AG04449 (cell line): ENCODE measurements at places on chromosomes 2 and 18.

GRCh38 chr2:207784898-207785297, 15.2 kb upstream of the FZD5 start:
- DNase-seq = no peak

DNA sequence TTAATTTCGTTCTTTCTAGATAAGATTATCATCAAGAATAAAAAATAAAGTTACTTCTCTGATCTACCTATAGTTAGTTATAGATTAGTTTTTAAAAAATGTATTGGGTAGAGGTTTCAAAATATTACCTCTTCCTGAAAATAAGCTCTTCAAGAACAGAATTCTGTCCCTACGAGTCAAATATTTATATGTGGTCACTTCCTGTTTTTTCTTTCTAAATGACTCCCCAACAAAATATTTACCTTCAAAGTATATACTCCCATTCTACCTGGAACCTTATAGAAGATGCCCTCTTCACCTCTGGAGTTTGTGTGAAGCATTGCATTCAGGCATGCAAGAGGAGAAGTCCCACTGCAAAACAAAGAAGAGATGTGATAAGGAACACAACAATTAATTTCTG, 72.3 kb downstream of the ASXL2 start:
- DNase-seq = no peak

DNA sequence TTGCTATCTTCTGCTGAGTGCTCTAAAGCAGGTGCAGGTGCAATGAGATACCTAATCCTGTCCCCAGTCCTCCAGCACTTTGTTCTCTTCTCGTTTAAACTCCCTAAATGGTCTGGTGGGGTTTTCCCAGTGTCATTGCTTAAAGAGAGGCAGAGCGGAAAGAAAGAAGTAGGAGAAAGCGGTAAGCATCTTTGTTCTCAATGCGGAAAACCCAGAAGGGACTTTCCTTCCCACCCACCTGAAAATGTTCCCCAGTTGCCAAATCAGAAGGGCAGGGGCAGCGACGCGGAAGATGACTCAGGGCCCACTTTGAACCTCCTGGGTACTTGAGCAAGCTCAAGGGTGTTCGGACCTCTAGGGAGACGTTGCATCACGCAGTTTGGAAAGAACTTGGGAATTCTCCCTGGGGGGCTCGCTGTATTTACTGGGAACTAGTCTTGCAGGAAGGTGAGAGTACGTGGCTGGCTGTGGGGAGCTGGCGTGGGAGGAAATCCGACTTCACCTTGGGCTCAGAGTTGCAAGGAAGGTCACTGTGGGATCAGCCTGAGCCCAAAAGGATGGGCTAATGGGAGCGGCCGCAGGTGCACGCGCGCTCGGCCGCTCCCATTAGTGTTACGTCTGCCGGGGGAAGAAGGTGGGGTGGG, 589 bp upstream of the SGPP2 start:
- no peak for DNase-seq

GRCh38 chr2:16900405-16901025, 234.9 kb upstream of the CYRIA start:
- DNase-seq = no peak

DNA sequence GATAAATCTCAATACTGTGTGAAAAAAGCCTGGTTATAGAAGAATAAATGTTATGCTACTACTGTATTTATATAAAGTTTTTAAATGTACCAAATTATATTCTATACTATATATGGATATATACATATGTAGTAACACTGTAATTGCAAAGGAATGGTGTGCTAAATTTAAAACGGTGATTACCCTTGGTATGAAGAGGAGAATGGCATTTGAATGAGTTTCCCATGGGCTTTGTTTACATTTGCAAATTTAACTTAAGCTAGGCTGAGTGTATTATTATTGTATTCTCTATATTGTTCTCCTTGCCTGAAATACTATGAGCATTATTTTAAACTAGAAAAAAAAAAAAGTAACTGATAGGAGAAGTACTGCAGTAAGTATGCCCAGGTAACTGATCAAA, 4.7 kb upstream of the SP3 start:
- DNase-seq = no peak

DNA sequence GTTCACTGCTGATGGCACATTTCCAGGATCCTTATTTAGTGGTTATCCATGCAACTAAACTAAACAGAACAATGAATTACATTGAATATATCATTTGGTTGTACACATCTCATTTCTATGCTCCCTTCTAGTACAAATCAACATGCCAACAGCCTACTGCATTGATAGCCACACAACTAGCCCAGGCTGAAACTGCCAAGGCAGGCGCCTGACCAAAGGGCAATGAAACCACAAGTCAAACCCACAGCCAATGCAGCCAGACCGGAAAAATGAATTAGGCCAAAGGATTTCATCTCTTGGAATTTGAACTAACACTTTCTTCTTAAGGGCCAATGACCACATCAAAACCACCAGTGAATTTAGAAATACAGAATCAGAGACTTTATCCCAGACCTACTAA, 196.4 kb downstream of the NOL4 start:
- no peak for DNase-seq

- DNase-seq = no peak
Measured at GRCh38 chr18:9435041-9435440, 40.3 kb upstream of the RALBP1 start.

DNA sequence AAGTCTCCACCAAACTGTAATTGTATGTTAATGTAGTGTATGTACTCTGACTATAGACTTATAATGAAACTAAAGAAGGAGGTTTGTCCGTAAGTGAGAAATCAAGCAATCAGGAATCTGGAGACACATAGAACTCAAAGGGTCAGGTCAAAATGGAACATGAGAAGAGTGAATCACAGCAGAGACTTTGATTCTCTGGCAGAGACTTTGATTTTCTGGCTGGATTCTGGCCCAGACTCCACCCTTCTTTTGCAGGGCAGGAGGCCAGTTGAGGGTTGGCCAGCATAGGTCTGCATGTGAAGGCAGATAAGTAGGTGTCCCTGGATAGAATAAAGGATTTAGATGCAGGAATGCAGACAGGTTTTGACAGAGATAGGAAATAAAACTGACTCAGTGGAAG, 11.0 kb upstream of the NCKAP5 start:
- no peak for DNase-seq

GRCh38 chr2:238238766-238239542, 884 bp downstream of the HES6 start:
- DNase-seq = no peak

GRCh38 chr2:241863536-241863954, 4.9 kb upstream of the PDCD1 start:
- DNase-seq = no peak

DNA sequence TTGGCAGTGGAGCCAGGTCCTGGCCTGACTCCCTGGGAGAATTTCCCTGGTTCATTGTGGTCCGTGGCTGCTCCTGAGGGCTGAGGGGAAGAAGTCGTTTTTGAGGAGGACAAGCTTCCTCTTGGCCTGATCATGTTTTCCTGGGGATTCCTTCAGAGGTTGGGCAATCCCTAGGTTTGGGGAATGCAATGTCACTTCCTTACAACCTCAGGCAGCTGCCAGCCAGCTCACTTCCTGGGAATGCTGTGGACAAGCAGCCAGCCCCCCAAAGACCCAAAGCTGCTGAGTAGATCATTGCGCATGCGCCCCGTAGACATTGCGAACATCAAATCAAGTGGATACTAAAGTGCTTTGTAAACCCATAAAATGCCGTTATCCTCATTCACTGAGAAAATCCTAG, 7.7 kb upstream of the DNMT3A start:
- no peak for DNase-seq

- no peak for DNase-seq
Measured at GRCh38 chr2:40543381-40543780, 91.5 kb upstream of the SLC8A1 start.

DNA sequence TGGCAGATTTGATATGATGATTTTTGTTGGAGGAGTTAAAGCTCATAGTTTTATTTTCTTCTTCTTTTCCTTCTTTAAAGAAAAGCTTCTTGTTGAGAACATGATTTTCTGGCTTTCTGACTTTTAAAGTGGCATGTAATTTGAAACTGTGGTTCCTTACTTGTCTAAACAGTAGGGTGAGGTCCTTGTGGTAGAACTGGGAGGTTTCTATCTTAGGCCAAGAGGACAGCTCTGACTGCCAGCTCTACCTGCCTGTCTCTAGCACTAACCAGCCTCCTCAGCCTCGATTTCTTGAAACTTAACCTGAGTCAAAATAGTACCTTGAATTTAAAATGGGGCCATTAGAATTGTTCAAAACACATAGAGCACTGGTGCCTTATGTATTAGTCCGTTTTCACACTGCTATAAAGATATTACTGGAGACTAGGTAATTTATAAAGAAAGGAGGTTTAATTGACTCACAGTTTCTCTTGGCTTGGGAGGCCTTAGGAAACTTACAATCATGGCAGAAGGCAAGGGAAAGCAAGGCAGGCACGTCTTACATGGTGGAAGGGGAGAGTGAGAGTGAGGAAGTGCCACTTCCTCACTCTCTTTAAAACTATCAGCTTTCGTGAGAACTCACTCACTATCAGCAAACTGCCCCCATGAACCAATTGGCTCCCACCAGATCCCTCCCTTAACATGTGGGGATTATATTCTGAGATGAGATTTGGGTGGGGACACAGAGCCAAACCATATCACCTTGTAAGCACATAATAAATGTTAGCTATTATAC, 119.0 kb downstream of the CERS6 start:
- DNase-seq = no peak

DNA sequence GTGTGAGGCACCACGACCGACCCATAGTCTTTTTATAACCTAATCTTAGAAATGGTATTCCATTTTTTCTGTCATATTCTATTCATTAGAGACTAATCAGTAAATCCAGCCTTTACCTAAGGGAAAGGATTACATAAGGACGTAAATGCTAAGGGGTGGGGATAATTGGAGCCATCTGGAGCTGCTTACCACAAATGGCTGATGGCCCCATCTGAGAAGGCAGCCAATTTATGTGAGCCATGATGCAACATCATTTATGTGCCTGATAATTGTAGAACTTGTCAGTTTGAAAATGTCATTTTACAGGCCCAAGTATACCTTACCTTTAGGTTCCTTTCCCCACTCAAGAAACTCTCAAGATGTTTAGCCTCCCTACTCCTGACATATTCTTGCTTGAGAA, 44.0 kb downstream of the ARHGEF33 start:
- peak; percentile 55 for DNase-seq

DNA sequence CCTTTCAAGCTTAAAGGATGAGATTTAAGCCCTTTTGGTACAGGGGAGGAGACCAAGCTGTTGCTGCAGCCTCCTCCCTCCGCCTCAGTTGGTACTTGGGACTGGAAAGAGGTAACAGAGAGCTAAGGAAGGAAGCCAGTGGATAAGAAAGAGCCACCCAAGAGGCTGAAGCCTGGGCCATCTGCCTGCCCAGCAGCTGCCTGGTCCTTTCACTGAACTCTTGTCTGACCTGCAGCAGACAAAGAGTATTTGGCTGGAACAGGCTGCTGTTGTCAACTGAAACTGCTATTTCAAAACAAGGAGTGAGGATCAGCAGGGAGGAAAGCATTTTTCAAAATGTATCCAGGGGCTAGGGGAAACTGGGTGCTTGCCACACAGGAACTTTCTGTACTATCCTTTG, 30.3 kb downstream of the TNS1 start:
- no peak for DNase-seq

- no peak for DNase-seq
Measured at GRCh38 chr18:6605115-6605869, 124.2 kb upstream of the ARHGAP28 start.

DNA sequence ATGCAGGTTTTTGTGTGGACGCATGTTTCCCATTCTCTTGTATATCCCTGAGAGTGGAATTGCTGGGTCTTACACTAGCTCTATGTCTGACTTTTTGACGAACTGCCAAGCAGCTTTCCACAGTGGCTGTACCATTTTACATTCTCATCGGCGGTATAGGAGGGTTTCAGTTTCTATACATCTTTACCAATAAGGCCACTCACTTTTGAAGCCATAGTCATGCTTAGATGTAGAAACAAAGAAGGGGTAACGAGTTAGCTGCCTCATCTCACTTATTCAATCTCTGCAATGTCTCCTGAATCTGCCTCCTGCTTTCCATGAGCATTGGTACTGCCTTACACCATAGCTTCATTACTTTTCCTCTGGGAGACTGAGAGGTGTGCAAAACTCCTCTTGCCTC, 47.4 kb downstream of the MMADHC start:
- no peak for DNase-seq

DNA sequence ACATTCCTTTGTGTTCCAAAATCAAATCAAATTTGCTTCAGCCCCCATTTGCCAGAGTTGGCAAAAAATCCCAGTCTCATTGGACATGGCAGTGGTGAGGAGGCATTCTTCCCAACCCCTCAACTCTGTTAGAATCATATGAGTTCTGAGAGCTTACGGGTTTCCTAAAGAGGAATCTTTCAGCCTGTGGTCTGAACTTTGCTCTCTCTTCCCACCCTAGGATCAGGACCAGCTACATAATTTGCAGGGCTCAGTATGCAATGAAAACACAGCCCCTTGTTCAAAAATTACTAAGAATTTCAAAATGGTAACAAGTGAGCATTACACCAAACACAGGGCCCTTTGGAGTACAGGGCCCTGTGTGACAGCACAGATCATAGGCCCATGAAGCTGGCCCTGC, 47.1 kb upstream of the RMND5A start:
- DNase-seq = no peak

GRCh38 chr2:24237313-24237712, 62.5 kb downstream of the FAM228A start:
- no peak for DNase-seq

GRCh38 chr2:229725716-229726574, 11.6 kb upstream of the DNER start:
- DNase-seq = peak; percentile 21

DNA sequence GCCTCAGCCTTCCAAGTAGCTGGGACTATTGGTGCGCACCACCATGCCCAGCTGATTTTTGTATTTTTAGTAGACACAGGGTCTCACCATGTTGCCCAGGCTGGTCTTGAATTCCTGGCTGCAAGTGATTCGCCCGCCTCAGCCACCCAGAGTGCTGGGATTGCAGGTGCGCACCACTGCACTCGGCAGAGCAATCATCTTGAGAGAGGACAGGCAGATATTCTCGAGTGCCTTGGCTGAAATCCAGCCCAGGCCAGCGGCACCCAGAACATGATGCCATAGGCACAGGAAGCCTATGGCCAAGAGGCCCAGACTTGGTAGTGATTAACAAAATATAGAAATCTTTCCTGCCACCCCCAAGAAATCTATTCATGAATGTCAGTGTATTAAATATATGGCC, 58.0 kb upstream of the PEX13 start:
- DNase-seq = no peak

DNA sequence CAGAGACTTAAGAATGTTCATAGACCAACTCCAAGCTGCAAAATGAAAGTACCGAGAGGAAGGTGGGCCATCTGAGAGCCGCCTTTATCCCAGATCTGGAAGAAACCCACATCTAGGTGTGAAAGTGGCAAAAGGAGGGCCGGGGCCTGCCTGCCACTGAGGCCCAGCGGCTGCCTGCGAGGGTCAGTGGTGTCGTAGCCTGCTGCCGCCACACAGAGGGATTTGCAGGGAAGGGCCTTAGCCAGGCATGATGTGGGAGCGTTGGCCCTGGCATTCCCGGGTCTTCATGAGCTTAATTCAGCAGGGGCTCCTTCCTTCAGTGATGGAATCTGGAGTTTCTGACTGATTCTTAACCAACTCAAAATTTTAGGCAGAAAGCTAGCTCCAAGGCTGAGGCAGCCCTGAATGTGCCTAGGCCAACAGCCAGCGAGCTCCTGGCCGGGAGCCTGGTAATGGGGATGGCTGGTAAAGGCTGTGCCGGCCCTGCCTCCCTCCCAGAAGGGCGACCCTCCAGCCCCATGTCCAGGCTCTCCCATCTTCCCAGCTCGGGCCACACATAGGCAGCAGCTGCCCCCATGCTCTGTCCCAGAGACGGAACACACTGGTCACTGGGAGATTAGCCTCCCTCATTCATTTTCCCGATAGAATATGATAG, 230.1 kb downstream of the AGAP1 start:
- DNase-seq = no peak
